ENCODE measurements at places on chromosomes 13 and 19.

- DNase-seq: no peak
Observed at GRCh38 chr19:4986471-4986891, 17.6 kb downstream of the KDM4B start.

- DNase-seq: no peak
Observed at GRCh38 chr13:24152292-24153214, 8.0 kb upstream of the SPATA13 start.

- no peak for DNase-seq
Observed at GRCh38 chr13:110676595-110677587, 29.0 kb downstream of the CARS2 start.

DNA sequence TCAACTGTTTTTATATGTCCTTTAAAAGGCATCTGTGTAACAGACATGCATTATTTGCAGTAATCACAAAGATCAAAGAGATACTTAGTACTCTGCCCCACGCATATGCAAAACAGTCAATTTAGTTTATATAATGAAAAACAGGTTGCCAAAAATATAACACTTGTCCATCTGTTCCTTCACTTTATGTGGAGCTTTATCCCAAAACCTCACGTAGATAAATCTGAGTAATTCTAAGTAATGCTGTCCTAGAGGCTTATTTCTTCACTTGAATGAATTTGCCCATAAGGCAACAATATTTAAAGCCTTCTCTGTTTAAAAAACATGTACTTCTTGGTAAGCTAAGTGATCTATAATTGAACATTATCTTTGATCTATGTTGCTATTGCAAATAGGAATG lies 20.3 kb upstream of the SLITRK6 start:
- DNase-seq: no peak

DNA sequence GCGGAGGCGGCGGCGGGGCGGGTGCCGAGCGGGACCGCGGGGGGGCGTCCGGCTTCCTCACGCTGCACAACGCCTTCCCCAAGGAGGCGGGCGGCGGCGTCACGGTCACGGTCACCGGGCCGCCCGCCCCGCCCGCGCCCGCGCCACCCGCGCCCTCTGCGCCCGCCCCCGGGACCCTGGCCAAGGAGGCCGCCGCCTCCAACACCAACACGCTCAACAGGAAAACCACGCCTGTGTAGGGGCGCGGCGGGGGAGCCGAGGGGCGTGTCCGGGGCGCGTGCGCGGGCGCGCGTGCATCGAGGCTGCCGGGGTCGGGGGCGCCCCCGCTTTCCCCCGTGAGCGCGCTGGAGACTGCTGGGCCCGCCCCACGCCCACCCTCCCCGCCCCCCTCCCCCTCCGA lies 8.8 kb upstream of the CACNG6 start:
- no peak for DNase-seq

GRCh38 chr19:13938301-13939064 lies at the start of gene PODNL1:
Gene PODNL1, minus strand, starts transcription at chr19:13938417. Its CDS starts 236 bp downstream, at chr19:13938181.
- DNase-seq: peak; percentile 85

GRCh38 chr19:46482631-46483030 lies 11.3 kb upstream of the PNMA8A start:
- no peak for DNase-seq

DNA sequence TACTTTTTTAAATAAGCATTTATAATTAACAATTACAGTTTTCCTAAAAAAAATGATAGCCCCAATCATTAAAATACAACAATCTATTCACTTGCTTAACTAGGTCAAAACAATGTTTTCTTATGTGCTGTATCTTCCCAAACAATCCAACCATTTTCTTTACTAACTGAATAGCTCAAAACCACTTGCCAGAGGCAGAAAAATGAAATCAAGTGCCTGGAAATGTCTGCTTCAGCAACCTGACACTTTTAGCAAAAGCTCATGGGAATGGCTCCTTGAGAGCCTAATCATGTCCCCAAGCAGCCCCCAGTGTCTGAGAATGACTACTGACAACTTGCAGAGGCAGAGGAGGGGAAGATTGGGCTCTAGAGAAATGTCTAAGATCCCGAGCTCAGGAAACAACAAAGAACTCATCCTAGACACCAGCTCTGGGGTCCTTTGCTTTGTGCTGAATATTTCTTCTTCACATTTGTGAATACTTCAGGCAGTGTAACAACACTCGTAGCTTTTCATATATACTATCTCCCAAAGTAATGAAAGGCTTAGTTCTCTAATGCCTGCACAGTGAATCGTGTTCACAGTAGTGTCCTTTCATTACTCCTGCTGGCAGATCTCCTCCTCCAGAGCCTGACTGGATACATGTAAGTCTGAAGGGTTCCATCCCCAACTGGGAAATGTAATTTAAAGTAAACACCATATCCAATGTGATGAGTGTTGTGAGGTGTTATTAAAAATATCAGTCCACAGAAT lies 280.0 kb downstream of the LHFPL6 start:
- no peak for DNase-seq

- no peak for DNase-seq
Observed at GRCh38 chr13:19573120-19573716, 11.9 kb upstream of the TPTE2 start.

GRCh38 chr19:15123031-15123890 lies 16.1 kb downstream of the SYDE1 start:
- DNase-seq: no peak

DNA sequence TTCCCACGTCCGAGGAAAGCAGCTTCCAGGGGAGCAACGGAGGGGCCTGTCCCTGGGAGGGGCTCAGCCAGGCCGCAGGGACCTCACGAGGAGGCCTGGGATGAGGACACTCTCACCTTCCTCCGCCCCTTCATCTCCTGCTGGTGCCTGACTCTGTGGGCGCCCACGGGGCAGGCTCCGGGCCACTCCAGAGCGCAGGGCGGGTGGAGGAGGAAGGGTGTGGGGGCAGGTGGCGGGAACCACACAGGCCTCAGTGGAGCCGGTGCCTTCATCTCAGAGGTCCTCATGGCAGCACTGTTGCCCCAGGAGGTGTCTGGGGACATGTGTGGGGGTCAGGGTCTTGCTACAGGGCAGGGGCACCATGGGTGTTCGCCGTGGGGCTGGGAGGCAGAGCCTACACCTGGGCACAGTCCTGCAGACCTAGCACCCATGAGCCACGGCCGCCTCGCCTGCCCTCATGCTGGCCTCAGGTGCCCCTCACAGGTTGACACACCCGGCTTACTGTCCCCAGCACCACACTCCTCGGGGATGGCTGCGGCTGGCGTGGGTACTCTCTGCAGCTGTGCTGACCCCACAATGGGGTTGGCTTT lies 10.1 kb upstream of the TMEM255B start:
- DNase-seq: no peak

DNA sequence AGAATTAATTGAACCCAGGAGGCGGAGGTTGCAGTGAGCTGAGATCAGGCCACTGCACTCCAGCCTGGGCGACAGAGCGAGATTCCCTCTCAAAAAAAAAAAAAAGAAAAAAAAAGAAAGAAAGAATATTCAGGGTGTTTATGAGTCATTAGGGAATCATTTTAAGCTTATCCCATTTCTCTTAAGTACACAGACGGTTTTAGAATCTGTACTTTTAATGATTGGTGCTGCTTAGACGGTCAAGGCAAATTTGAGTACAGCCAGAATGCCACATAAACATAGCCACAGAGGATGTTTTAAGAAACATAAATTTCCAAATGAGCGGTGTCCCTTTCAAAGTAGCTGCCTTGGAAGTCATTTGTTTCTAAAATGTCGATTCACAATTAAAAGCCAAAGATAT lies 2.6 kb downstream of the SPRYD7 start:
- no peak for DNase-seq

- no peak for DNase-seq
Observed at GRCh38 chr13:99805361-99805760, 166.2 kb downstream of the ZIC5 start.

- DNase-seq: no peak
Observed at GRCh38 chr19:50972795-50973376, 3.5 kb upstream of the KLK6 start.

DNA sequence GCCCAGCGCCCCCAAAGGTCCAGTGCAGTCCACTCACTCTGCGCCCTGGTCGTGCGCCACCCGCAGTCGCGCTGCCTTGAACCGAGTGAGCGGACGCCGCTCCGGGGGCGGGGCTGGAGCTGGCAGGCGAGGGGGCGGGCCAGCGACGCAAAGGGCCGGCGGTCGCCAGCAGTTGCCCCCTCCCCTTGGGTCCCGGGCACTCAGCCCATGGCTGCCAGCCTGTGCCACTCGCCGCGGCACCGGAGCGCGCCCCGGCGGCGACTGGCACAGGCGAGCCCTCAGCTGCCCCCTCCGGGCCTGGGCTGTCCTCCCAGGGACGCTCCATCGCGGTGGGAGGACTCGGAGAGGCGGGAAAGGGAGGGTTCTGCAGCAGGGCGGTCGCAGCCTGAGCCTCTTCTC lies at the start of gene S1PR5:
Gene S1PR5, minus strand, starts transcription at position 87 of the 399 bp plus-strand sequence. CDS start 2,436 bp downstream, outside the sequence.
- DNase-seq: no peak

- no peak for DNase-seq
Observed at GRCh38 chr19:38274739-38275138, 10.4 kb downstream of the SPINT2 start.

- no peak for DNase-seq
Observed at GRCh38 chr13:57925250-57925649, 293.7 kb downstream of the PCDH17 start.

- DNase-seq: no peak
Observed at GRCh38 chr13:83265279-83265678, 617.0 kb downstream of the SLITRK1 start.

- no peak for DNase-seq
Observed at GRCh38 chr19:45663800-45664199, 4.2 kb upstream of the GIPR start.

DNA sequence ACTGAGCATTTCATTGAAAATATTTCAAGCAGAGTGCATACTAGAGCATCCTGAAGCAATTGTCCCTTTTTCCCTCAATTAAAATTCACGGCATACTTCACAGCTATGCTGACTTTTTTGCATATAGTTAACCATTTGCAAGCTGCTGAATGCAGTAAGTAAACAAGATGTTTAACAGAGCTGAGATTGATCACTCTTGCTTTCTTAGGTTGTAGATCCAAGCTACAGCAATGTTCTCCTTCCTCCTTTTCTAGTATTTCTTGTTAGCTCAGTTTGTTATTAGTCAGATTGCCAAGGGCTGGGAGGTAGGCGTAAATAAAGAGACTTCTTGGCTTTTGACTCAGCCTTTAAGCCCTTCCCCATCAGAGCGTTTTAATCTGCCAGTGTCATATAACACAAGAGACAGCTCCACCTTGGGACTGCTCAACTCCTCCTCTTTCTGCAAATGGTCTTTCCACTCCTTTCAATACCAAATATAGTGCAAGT lies at the start of gene SLITRK6:
Gene SLITRK6, minus strand, starts transcription at position 323 of the 486 bp plus-strand sequence. CDS start 2,911 bp downstream, outside the sequence.
- peak; percentile 53 for DNase-seq

GRCh38 chr13:110197026-110197425 lies 109.9 kb downstream of the COL4A1 start:
- DNase-seq: peak; percentile 46

GRCh38 chr13:81846771-81847170 lies 1505.8 kb upstream of the SPRY2 start:
- DNase-seq: no peak

DNA sequence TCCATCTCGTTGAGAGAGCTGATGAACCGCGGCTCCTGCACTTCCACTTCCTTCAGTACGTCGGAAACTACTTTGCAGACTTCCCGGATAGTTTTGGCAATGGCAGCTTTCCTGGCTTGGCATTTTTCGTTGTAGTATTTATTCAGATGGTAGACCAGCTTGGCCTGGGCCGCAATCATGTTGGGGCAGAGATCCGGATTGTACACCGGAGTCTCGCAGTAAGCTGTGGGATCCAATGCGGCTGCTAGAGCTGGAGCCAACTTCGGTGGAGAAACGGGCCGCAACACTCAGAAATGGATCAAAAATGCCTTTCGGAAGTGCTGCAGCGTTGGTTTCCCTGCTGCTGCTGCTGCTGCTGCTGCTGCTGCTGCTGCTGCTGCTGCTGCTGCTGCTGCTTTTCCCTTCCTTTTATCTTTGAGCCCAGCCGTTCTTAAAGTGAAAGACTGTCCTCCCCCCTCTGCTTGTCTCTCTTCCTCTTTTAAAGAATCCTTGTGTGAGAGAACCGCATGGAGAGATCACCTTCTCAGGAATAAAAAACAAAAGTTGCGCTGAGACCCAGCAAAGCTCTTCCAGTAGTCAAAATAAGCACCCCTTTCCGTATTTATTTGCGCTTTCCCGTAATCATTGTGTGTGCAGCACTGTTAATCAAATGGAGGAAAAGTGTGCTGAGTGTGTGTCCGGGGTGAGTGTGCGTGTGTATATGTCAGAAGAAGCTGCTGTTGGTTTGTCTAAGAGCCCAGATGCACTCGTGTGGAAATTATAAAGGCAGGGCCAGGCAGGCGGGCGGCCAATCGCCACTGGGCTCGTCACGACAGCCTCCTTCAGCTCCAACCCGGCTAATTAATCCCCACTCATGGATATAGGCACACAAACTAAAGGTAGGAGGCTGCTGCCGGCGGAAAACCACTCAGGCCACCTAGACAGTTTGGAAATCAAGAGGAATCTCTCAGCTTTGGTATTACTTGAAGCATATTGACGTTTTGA lies at the start of gene MAB21L1:
Gene MAB21L1, minus strand, starts transcription at position 730 of the 984 bp plus-strand sequence. Its CDS starts 551 bp downstream, at position 179.
- peak; percentile 93 for DNase-seq

DNA sequence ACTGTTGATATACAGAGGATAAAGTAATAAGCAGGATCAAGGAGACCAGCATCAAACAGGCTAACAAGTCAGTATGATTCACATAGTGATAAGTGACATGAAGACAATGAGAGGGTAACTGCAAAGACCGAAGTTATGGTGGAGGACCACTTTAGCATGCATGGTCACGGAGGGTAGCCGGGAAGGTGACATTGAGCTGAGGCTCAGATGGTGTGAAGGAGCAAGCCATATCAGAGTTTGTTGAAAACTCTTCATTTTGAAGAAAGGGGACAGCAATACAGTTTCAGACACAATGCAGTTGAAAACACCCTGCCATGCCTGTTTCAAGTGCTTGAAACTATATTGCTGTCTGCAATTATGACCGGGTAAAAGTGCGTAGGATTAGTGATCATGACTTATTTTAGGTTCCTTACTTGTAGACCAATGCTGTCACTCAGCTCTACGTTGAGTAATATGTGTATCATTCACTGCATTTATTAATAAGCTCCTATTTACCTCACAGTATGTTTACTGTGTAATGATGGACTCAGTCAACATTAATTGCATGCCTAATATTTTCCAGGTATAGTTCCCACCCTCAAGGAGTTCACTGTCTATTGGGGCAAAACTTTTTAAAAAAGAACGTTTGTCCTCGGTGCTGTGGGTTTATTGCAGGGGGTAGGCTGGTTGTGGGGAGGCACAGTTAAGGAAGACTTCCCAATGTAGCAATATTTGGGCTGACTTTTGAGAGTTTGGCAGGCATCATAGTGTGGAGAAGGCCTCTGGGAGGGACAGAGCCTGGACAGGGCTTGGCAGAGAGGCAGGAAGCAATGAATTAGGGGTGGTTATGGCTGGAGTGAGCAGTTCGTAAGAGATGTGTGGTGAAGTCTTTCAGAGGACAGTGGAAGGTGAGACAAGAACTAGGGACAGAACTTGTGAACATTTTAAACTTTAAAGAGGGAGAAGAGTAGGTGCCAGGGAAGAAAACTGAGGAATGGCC lies 3.2 kb downstream of the UBAC2 start:
- no peak for DNase-seq

GRCh38 chr19:29503785-29504184 lies 22.0 kb upstream of the VSTM2B start:
- no peak for DNase-seq

DNA sequence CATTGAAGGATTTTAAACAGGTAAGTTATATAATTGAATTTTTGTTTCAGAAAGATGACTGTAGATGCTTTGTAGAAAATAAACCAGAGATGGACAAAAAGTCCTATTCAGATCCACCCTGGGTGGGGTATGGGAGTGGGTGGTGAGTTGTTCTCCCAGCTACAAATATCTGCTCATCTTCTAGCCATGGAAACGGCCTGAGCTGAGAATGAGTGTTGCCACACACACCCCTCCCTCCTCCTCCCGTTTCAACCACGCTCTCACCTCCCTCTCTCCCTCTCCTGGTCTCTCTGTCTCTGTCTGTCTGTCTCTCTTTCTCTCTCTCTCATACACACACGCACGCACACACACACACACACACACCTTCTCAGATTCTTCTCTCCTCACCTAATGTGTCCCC lies 26.4 kb downstream of the SERTM1 start:
- DNase-seq: no peak

Measured in fibroblast of gingiva (primary cell).